ENCODE measurements at places on chromosomes 12 and 14.
A peak's percentile ranks its signal among the peaks of the same experiment; 100 is the strongest.

- DNase-seq = peak; percentile 95
Measured at GRCh38 chr12:107317751-107318555, 224.6 kb upstream of the CRY1 start.

DNA sequence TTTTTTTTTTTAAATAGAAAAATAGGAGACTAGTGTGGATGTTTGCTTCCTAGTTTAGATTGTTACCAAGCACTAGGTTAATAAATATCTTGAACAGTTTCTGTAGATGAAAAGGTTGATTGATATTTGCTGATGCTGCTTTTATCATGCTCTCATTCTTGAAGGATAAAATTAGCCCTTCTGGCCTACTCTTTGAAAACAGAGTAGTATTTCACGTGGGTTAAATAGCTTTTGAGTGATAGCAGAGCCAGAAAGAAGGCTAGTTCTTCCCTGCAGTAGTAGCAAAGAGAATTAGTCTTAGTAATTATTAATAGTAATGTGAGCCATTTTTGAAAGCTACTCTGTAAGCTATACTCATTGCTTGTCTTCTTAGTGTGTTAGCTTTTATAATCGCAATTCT lies 5.2 kb downstream of the NEDD1 start:
- DNase-seq = no peak

DNA sequence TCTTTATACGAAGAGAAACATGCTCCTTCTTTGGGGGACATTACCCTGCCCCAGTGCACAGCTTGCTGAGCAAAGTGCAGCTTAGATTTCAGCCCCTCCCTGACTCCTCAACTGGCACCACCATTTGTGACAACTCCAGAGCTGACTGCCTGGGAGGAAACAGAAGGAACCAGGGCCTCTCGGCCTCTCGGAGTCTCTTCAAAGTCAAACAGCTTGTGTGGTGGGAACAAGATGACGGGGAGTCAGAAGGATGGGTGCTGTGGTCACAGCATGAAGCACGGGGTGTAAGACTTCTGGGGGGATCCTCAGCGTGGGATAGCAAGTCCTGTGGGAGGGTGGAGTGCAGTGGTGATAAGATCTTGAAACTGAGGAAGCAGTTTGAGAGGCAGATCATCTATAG lies 123.5 kb upstream of the BCL2L14 start:
- no peak for DNase-seq

DNA sequence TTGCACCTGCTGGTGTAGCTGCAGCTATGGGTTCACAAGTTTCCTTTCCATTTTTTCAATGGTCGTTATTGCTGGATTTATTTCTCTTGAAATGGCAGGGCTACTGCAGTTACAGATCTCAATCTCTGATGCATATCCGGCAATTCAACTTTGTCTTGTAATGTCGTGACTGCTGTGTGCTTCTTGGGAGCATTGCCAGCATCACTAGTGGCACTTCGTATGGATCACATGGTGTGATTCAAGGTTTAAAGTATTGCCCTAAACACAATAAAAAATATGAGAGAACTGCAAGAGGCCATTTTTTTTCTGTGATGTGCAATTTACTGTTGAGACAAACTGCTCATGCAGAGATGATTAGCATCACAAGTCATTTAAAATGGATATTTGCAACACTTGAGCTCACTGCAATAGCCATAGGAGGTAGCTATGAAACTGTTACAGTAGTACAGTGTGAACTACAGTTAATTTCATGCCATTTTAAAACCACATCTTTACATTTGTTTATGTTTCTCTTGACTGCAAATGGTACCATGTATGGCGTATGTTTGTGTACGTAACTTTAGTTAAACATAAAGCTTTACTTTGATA lies 217.4 kb upstream of the PDE3A start:
- no peak for DNase-seq

DNA sequence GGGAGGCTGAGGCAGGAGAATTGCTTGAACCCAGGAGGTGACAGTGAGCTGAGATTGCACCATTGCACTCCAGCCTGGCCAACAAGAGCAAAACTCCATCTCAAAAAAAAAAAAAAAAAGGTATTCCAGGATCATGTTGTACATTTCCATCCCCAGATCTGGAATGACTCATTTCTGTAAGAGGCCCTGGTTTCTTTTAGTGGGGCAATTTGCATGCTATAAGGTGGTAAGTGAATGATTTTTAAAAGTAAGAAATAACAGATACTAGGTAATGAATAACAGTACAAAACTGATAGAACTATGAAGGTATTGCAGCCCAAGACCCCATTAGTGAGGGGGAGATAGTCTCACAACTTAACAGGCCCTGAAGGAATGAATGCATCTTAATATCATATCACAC lies 17.7 kb upstream of the ADCK1 start:
- no peak for DNase-seq

GRCh38 chr14:19828314-19828713 lies 24.7 kb downstream of the OR4N2 start:
- no peak for DNase-seq

GRCh38 chr14:100690672-100691071 lies 36.0 kb upstream of the DLK1 start:
- no peak for DNase-seq

DNA sequence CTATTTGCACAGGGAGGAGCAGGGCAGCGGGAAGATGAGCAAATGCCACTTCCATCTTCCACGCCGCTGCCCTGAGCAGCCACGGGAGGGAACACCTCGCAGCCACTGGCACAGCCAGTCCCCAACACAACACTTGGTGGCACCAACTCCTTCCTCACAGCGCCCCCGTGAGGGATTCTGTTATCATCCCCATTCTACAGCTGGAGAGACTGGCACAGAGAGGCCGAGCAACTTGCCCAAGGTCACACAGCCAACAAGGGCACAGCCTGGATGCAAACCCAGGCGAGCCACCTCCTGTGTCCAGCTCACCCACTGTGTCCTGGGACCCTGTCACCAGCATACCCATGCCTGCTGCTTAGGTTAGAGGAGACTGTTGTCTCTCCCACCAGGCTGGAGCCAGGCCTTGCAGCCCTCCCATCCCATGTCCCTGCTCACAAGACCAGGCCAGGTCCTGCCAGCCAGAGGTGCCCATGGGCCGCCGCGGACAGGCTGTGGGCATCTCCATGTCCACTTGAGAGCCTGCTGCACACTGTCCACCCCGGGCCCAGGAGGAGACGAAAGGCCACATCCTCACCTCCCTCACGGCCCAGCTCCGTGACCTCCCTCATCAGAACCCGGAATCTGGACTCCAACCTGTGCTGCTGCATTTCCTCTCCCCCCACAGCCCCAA lies 57.0 kb downstream of the NCOR2 start:
- no peak for DNase-seq

DNA sequence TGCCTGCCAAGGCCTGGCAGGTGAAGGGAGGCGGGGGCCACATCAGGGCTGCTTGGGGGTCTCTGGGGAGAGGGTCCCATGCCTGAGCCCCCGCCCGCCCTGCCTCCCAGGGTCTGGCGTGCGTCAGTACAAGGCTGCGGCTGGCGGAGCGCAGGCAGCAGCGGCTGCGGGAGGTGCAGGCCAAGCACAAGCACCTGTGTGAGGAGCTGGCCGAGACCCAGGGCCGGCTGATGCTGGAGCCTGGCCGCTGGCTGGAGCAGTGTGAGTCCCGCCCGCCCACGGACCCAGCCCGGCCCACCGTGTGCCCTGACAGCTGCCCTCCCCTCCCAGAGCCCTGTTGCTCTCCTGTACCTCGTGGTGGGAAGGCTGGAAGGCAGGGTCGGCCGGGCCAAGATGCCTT lies 40.7 kb downstream of the KIF26A start:
- DNase-seq = no peak

- no peak for DNase-seq
Measured at GRCh38 chr14:94138251-94138650, 8.8 kb upstream of the IFI27L2 start.

DNA sequence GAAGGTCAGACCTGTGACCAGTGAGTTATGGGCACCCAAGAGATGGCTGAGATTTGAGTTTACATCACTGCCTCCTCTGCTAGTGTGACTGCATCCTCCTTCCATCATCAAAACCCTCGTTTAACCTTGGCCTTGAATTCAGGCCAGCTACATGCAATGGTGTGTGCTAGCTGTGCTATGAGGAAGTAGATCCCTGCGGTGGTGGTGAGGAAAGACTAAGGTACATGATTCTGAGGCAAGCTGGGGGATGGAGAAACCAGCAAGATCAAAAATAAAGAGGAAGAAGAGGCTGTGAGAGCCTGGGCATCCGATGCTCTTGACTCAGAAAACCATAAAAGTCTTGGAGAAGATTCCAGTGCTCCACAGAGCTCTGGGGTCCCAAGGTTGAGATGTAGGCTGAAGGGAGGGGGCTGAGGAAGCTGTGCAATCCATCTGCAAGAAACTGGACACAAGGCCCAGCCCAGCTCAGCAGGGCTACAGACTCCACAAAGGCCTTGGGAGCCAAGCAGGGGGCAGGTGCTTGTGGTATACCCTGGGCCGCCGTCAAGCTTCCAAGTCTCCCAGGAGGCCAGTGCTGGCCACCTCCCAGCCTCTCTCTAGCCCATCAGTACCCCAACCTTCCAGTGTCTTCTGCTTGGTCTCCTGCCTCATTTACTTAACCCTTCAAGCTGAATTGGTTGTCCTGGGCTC lies 774.8 kb downstream of the VRK1 start:
- DNase-seq = no peak

All from BE2C (cell line).